ENCODE measurements at places on chromosomes 1 and 21.

DNA sequence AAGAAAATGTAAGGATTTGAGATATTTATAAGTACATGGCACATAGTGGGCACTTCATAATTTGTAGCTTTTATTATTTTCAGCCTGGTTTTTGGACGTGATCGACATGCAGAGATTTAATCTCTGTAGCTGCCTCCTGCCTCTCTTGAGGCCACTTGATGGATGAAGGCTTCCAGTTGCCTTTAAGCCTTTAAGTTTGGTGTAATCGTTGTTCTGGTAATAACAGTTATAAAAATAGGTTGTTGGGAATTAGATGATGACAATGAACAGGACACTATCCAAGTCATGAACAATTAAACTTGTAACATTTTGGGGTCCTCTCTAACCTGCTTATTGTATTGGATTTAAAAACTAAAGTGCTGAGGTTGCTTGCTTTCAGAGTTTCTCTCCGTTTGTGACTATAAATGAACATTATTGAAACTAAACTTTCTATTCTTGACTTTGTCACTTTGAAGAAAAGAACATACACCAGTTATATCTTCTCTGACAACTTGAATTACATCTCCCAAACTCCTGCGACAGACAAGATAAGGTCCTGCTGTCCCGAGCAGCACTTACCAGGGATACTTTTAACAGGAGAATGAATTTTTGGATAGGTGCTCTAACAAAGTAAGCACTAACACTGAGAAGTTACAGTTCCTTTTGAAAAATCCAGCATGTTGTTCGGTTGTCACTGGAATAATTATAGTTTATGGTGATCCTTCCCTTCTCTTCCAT is 295.0 kb downstream of the NFIA start:
- DNase-seq = no peak

DNA sequence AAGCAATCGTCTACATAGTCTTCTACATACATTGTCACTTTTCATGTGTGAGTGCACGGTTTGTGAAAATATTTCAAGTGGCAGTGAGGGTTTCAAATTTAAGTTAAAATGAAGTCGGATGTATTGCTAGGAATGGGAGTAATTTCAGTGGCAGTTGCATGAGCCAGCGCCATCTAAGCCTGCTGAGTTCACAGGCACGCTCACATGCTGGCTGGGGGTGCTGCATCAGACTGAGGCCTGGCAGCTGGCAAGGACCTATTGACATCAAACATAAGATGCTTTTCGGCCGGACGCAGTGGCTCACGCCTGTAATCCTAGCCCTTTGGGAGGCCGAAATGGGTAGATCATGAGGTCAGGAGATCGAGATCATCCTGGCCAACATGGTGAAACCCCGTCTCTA is 80.7 kb downstream of the UBE4B start:
- no peak for DNase-seq

GRCh38 chr1:11058595-11059154 is 1.1 kb downstream of the SRM start:
- no peak for DNase-seq

GRCh38 chr1:180262628-180263488 is 32.8 kb downstream of the LHX4 start:
- DNase-seq = no peak

DNA sequence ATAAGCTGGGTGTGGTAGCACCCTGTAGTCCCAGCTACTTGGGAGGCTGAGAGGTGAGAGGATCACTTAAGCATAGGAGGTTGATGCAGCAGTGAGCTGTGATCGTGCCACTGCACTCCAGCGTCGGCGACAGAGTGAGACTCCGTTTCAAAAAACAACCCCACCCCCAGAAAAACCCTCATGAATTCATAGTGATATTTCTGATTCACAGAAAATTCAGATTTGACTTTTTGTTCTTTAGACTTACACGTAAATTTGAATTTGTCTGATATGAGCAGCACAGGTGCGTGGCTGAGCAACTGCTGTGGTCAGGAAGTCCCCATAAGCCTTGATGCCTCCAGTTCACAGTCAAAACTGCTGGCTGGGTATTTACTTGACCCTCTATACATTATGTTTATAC is 10.0 kb upstream of the MORC3 start:
- peak; percentile 25 for DNase-seq

DNA sequence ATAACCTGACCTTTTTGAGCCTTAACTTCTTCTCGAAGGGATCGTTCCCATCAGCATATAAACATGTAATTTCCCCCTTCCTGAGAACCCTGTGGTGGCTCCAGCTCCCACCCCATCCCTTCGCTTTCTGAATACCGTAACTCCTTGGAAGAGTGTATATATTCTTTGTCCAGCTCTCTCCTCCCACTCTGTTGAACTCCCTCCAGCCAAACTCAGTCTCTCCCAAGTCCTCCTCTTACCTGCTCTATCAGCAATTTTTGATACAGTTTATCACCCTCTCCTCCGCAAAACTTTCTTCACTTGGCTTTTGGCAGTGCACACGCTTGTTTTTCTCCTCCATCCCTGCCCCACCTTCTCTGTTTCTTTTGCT is 109.9 kb upstream of the SLC25A33 start:
- no peak for DNase-seq

DNA sequence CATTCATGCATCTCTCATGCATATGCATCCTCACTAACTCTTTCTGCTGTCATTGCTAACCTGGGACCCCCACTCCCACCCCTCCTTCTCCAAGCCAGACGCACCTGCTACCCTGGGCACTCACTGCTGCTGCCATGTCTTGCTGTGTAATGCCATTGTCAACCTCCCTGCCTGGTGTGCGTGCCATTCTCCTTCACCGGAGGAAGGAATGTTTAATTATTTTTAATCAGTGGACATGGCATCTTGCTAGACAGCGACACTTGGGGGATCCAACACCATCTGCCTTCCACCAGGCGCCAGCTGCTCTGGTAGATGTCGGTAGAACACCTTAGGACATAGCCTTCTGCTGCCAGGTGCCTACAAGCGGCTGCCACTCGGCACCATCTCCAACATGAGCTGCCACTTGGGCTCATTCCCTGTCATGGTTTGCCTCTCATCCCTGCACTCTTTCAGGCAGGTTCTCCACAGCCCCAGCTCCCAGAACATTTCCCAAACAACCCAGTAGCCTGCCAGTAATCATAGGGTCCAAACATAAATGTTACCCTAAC is 306.9 kb downstream of the TTLL7 start:
- DNase-seq = no peak

DNA sequence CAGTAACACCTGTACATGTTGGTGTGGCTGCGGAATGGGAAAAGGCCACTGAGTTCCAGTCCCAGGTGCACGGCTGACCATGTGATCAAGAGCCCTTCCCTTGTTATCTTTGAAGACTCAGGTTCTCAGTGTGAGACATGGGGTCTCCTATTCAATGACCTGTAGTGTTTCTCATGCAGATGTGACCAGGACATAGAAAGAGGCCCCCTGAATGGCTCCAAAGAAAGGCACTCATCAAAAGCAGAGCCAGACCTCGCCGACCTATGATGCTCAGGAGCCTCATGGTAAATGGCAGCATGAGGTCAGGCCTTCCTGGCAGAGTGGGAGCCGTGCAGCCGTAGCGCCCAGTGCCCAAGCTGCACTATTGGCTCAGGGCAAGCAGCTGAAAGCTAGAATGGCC is 42.3 kb upstream of the HAO2 start:
- no peak for DNase-seq

DNA sequence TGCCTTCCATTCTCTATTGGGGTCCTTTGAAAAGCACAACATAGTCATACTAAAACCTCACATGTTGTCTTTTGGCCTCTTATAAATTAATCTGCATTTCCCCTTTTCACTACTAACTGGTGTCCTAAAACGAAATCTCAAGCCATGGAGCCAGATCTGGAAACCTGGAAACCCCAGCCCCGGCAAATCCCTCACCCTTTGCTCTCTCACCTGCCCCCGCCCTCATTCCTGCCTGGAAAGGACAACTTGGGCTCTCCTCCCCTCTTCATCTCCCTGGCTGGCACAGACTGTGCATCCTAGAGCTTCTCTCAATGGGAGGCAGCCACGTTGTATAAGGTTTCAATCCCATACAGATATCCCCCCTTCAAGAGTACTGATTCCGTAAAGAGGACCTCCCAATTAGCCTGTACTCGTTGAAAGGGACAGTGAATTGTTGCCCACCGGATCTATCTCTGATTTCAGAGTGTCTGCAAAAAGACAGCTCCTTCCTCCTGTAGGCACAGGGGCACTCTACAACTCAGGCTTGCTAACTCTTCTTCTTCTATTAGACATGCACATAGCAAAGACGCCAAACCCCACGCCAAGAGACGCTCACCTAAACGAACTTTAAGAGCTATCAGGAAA is 1.4 kb downstream of the DUSP10 start:
- DNase-seq = no peak

DNA sequence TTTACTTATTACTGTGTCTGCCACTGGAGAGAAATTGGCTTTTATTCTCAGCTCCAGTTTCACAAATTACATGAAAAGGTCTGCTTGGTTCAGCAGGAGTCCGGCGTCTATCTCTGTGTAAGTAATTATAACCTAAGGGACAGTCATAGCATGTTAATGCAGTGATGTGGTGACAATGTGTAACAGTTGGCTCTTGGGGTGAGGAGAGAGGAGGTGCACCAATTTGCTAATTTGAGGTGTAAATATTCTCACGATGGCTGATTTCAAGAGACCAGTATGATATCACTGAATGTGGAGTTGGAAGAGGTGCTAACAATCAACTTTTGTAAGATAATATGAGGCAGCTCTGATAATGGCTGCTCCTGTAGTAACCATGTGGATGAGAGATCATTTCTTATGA is 86.1 kb downstream of the CTH start:
- no peak for DNase-seq

- DNase-seq = no peak
Observed at GRCh38 chr1:39103328-39104157, 77.4 kb downstream of the NDUFS5 start.

- no peak for DNase-seq
Observed at GRCh38 chr21:45557616-45558043, 15.4 kb upstream of the SLC19A1 start.

DNA sequence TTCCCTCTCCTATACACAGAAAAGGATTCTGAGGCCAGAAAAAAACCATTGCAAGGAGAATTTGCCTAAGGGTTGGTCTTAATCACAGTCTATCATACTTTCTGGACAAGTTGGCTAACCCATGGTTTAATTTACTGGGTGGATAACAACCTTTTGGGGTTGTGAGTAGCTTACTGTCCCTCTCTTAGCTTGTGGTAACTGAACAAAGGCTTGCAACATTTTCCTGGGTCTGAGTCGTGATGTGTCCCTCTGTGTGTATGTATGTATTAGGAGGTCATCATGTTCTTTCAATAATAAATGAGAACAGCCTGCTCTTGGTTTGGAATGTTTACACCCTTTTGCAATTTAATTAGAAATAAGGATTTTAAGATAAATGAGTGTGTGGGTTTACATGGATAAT is 36.7 kb downstream of the PAPPA2 start:
- DNase-seq = no peak

DNA sequence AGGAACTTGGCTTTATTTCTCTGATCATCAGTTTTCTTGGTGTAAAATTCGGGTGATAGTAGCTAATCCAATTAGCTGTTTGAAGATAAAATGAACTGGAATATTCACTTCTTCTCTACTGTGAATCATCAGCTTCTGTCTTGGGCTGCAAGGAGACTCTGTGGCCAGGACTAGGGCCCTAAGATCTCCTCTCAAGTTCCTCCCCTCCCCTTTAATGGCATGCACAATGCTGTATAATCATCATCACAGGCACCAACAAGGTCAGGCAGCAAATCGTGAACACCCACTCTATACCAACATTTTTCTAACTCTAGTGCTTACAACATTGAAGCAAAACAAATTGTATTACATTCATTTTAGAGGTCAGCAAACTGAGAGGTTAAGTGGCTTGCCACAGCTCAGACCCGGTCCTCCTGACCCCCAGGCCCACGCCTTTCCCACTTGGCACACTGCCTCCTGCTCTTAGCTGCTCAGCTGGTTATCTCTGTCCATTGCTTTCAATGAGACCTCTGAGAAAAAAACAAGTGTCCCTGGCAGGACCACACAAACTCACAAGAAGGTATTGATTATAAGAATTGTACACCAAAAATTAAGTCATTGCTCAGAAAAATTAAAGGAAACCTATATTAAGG is 31.8 kb downstream of the LRRC52 start:
- no peak for DNase-seq

DNA sequence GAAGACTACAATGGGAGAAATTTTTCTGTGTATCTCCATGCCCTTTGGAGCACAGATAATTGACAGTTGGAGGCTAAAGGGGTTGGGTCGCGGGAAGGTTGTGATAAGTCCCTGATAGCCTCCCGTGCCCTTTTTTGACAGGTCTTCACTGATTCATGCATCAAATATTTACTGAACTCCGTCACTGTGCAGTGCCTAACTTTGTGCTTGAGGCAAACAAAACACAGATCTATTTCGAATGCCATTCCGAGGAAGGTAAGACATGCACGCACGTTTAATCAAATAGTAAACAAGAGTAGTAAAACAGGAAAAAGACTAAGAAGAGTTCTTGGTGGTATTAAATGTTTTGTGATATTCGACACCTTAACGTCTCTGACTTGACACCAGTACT is 494 bp upstream of the PIP5K1A start:
- DNase-seq = no peak

DNA sequence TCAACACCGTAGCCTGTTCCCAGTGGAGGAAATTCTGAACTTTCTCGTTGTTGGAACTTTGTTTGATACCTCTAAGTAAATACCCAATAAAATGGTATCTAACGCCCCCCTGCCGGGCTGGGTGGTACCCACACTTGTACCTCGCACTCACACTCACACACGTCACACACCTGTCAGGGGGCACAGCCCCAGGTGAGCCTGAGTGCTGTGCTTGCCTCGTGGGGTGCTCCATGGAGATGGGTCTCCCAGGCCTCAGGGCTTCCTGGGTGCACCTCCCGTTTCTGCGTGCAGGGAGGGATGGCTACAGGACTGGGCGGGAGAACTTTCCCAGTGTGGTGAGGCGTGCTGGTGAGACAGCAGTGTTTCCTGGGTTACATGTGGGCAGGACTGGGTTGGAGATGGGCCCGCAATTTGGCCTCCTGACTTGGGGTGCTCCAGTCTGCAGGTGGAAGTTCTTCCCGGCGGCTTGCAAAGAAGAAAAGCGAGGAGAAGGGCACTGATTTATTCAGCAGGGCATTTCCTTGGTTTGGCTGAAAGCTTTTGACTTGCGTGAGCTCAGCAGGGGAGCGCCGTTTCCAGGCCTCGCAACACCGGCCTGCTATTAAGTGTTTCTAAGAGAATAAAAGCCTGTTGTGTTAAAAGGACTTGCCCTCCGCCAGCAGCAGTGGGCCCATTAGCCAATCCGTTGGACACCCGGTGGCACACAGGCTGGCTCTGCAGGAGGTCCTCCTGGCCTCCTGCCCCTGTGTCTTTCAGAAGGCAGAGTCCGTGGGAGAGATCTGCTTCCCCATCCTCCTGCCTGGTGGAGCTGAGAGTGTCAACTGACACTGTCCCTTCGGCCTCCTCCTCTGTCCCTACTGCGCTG is 79.7 kb downstream of the KIF26B start:
- DNase-seq = no peak
